Stimulated activated CD4-positive, alpha-beta T cell treated with anti-CD3 and anti-CD28 coated beads, TNF-alpha, amount 100 ng/mL, for 48 hours (primary cell): ENCODE measurements at places on chromosomes 3 and 15.

- no peak for DNase-seq
Observed at GRCh38 chr15:60626669-60627068, 147.7 kb upstream of the ICE2 start.

DNA sequence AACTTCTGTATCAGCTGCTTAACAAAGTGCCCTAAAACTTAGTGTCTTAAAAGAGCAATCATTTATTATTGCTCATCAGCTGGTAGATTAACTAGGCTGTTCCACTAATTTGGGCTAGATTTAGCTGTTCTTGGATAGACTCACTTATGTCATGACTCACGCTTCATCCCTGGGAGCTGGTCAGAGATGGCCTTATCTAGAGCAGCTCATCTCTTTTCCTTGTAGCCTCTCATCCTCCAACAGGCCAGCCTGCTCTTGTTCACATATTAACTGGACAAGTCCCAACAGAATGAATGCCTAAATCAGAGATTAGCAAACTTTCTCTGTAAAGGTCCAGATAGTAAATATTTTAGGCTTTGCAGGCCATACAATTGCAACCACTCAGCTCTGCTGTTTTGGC is 66.9 kb upstream of the PLAAT1 start:
- DNase-seq: no peak

DNA sequence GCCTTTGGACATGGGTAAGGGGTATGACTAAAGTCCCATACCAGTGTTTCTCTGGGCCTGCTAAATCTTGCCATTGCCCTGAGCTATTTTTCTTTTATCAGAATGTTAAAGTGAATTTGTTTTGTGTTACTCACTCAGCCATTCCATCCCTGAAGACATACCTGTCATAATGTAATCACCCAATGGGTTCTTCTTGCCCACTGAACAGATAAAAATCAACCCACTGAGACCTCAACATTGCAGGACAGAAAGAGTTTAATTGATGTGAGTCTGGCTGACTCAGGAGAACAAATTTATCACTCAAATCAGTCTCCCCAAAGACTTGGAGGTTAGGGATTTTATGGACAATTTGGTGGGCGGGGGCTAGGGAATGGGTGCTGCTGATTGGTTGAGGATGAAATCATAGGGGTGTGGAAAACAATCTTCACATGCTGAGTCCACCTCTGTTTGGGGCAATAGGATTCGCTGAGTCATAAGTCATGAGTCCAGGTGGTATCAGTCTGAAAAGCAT is 47.4 kb downstream of the ILDR1 start:
- DNase-seq: no peak

GRCh38 chr3:20105513-20106280 is 65.5 kb downstream of the KAT2B start:
- no peak for DNase-seq

DNA sequence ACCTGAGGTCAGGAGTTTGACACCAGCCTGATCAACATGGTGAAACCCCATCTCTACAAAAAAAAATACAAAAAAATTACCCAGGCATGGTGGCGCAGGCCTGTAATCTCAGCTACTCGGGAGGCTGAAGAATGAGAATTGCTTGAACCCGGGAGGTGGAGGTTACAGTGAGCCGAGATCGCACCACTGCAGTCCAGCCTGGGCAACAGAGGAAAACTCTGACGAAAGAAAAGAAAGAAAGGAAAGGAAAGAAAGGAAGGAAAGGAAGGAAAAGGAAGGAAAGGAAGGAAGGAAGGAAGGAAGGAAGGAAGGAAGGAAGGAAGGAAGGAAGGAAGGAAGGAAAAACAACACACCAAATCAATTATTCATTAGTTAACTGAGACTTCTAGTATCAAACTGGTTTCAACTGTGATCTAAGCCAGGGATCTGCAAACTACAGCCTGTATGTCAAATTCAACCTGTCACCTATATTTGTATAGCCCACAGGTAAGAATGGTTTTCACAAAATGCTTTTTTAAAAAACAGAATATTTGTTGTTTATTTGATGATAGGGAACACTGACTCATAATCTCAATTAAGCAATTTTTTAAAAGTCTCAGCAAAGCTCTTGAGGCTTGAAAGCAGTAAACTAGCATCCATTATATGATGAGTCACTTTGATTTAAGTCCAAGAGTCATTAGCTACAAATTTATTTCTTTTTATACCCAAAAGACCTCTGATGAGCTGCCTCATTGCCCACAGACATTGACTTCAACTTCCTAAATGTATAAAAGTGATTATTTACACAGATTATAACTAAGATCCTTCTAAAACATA is 127.6 kb downstream of the TBL1XR1 start:
- DNase-seq: no peak

DNA sequence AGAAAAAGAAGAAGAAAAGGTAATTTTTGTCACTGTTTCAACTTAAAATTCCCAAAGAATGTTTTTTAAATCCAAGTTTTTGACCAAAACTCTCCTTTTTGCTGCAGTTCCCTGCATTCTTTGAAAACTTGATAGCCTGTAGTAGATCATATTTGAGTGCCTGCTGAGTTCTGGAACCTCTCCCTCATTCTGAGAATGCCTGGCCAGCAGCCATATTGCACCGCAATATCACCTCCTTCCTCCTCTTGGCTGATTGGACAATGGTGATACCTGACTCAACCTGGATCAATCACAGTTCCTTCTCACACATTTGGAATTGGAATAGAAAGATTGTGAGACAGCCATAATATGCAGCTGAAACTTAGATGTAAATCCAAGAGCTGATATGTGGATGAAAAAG is 97.6 kb upstream of the GAP43 start:
- DNase-seq: no peak

DNA sequence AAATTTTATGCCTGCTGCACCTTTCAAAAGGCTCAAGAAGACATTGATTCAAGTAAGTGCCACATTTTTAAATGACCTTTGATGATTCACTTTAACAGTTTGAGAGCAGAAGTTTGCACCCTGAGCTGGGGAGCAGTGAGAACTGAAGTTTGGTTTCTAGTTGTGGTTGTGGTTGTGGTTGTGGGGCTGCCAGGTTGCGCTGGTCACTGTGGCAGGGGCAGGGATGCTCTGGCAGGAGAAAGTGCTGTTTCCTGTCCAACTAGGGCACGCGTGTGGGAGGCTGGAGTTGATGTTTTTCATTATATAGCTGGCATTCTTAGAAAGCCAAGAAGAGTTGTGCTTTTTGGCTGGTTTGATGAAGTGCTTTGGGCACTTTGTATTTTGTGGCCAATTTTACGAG is 339.7 kb upstream of the NR2F2 start:
- DNase-seq: no peak

- no peak for DNase-seq
Observed at GRCh38 chr3:111531446-111531845, 10.6 kb upstream of the CD96 start.

DNA sequence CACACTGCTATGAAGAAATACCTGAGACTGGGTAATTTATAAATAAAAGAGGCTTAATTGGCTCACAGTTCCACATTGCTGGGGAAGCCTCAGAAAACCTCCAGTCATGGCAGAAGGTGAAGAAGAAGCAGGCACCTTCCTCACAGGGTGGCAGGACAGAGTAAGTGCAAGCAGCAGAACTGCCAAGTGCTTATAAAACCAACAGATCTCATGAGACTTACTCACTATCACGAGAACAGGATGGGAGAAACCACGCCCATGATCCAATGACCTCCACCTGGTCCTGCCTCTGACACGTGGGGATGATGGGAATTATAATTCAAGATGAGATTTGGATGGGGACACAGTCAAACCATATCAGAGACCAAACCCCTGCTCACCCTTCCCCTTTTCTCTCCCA is 75.0 kb downstream of the TRIM69 start:
- DNase-seq: no peak

DNA sequence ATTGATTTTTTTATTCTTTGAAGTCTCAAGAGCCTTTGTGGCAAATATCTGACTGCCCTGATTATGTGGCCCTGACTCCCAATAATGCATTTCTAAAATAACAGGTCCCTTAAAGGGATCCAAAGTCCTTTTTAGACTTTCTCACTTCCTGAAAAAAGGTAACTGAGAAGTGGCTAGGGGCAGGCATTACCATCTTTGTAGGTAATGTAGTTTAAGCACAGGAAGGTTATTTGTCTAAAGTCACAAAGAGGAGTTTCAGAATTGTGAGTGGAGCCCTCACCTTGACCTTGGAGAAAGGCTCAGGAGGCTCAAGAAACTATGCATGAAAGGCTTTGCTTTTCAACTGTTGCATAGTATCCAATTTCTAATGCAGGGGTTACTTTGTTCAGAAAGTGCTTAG is 142.9 kb upstream of the MRPL3 start:
- no peak for DNase-seq

GRCh38 chr3:186132487-186132886 is 23.6 kb upstream of the ETV5 start:
- DNase-seq: no peak
